Naive B cell (primary cell): ENCODE measurements at places on chromosomes 2 and 18. TPM values are rescaled to one million over a fixed set of nuclear protein-coding genes. Genes with fewer than 3 reads are reported as not detected.
A peak's percentile ranks its signal among the peaks of the same experiment; 100 is the strongest.

Gene PLGLB2
- not detected for polyA plus RNA-seq

Gene REG3G
- not detected for polyA plus RNA-seq

Gene CHRND
- not detected for polyA plus RNA-seq

Gene CIB4
- not detected for polyA plus RNA-seq

Gene CDK5R2
- polyA plus RNA-seq, result not detected

Gene HTR2B
- not detected for polyA plus RNA-seq

DNA sequence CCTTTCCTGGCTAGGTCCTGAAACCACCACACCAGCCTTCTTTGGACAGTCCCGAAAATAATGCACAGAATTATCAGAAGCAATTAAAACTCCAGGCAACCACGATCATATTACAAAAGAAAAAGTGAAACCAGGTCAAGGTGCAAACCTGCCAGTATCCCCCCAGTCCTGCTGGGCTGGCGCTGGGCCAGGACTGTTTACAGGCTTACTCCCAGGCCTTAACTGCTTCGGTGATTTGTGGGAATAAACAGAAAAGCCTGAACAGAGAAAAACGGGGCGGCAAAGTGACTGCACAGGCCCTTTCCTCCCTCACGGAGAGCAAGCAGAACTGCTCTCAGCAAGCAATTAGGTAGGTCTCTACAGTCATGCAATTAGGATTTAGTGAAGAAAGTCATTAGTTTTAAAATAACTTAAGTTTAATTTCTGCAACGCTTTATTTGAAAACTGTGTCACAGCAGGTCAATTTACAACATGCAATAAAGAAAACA is 1.3 kb downstream of the HDAC4 start:
- no peaks in the 10 kb centered on the region for H3K27me3 ChIP-seq
- no peak for DNase-seq
- H3K4me3 ChIP-seq, result peak overlapping the region; percentile 95
- peak overlapping the region; percentile 99 for H3K27ac ChIP-seq
- peaks cover 36% of the 10 kb centered on the region for H3K4me1 ChIP-seq

DNA sequence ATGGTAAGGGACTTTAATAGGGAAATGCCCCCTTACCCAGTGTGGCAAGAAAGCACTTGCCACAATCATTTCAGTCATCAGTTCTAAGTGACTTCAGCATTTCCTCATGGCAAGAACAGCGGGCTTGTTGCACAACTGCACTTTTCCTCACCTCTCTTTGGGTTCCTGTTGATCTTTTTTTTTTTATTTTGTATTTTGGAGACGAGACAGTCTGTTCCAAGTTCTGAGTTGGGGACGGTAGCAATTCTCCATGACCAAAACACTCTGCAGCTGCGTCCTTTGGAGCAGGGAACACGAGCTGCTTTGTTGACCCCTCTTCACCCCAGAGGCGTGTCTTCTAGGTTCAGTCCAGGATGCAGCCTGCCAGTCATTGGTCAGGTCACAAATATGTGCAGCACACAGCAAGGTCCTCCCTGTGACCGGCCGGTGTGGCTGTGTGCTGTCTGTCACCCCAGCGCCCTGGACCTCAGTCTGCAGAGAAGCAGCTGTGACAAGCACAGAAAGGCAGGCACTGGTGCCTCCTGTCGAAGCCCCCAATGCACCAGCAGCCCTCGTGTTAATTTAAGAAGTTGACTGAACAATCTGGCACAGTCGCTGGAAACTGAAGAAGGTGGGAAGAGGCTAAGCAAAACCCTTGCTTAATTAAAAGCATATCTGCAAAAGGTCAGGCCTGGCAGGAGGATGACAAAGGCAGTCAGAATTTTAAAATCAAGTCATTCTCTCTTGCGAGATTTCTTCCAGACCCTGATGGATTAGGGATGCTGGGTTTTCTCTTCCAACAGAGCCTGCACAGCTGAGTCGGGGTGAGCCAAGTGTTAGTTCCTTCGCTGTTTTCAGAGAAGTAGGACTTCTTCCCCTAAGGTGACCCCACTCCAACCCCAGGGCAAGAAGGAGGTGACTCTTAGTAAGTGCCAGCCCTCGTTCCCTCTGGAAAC is 96.7 kb upstream of the COPS8 start:
- H3K36me3 ChIP-seq, result no peaks in the 10 kb centered on the region
- no peak overlapping the region for H3K27ac ChIP-seq
- no peak overlapping the region for H3K4me3 ChIP-seq
- peaks cover 36% of the 10 kb centered on the region for H3K27me3 ChIP-seq

DNA sequence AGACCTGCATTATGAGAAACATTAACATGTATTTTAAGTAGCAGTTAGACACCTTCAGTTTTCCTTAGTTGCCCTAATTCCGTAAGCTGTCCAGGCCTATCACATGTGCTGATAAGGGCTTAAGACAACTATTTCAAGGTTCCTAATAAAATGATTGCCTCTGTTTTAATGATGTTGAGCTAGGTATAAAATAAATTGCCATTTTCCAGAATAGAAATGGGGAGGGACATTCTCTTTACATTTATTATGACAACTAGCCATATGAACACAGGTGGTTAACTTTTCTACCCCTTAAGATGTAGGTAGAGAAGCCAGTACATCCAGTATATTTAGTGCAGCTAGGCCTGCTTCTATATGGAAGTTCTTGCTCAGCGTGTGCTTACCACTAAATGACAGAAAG is 65.9 kb downstream of the SOCS6 start:
- peaks cover 6% of the 10 kb centered on the region for H3K27me3 ChIP-seq
- no peaks in the 10 kb centered on the region for H3K36me3 ChIP-seq
- DNase-seq, result no peak
- H3K27ac ChIP-seq, result no peak overlapping the region

DNA sequence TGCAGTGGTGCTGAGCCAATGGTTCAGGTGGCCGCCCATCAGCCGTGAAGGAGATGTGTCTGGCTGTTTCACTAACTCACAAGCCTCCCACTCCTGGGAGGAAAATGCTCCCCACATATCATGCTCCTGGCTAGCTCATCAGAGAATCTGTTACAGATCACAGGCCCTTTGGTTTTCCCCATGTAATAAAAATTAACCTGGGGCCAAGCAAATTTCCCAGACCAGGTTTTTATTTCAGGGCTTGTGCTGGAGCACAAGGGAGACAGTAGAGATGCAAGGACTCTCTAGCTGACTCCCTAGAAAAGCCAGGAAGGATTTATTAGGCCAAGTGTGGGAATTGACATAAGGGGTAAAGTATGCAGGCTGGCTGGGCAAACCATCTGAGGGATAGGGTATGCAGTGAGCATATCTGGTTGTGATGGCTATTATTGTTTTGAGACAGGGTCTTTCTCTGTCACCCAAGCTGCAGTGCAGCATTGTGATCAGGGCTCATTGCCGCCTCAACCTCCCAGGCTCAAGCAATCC is 40.6 kb upstream of the CCBE1 start:
- peaks cover 7% of the 10 kb centered on the region for H3K27me3 ChIP-seq
- no peak overlapping the region for H3K27ac ChIP-seq

DNA sequence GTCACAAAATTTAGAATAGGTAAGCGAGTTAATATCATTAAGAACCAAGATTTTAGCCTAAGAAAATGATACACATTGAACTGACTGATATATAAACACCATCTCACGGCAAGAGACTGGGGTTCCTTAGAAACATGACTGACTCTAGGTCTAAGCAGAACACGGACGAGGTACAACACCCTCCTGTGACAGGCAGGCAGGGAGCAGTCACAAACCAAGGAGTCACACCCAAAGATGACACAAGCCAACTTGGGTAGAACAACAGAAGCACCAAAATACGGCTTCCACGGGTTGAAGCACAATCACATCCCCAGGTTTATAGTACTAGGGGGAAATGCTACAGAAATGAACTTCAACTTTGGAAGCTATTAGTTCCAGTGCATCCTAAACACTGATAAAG is 24.3 kb downstream of the HDLBP start:
- peaks cover 37% of the 10 kb centered on the region for H3K4me1 ChIP-seq
- H3K36me3 ChIP-seq, result peaks cover 6% of the 10 kb centered on the region
- H3K4me3 ChIP-seq, result no peak overlapping the region
- no peak for DNase-seq
- no peaks in the 10 kb centered on the region for H3K27me3 ChIP-seq
- no peak overlapping the region for H3K27ac ChIP-seq

DNA sequence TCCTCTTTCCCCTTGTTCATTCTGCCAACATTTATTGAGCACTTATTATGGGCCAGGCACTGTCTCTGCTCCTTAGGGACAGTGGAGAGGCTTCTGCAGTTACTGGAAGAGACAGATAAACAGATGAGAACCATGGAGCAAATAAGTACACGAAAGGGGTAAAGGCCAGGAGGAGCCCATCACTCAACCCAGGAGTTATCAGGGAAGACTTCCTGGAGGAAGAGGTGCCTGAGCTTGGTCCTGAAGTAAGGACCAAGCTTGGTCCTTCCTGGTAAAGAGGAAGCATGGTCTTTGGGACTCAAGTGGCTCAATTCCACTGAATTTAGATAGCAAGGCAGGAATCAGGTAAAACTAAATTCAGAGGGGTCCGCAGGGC is 1.7 kb downstream of the ACTG2 start:
- H3K4me3 ChIP-seq, result no peak overlapping the region
- no peak overlapping the region for H3K27ac ChIP-seq
- peaks cover 4% of the 10 kb centered on the region for H3K4me1 ChIP-seq
- peaks cover 14% of the 10 kb centered on the region for H3K27me3 ChIP-seq
- no peaks in the 10 kb centered on the region for H3K36me3 ChIP-seq
- DNase-seq, result no peak

DNA sequence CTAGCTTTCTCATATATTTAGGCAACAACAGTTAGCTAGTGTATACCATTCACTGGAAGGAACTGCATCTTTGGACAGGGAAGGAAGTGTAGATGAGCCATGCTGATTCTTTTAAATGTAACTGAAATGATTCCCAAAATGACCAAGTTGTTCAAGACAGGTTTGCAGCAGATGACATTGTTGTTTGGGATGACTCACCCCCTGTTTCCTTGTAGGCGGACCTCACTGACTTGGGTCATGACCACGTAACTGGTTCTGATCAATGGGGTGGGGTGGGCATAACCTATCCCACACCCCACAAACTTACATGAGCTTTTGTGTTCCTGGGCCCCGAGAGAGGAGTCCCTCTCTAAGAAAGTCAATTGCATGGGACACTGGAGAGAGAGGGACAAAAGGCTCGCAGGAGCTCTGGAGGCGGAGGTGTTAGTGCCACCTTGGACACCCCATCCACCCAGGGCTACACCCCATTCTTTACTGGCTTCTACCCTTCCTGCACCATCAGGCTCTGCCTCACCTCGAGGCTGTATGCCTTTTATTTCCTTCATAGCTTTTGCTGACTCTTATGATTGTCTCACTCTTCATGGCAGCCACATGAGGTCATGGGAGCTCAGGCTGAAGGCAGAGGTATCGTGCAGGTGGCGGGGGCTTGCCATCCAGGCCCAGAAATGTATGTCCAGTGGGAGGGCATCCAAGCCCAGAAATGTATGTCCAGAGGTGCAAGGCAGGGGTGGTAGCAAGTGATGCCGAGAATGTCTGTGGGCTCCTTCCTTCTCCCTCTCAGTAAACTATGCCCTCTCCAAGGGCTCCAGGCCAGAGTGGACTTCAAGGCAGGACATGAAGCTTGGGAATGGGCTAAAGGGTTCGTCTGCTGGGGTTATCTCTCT is 108.0 kb downstream of the TWIST2 start:
- no peaks in the 10 kb centered on the region for H3K36me3 ChIP-seq
- H3K27ac ChIP-seq, result no peak overlapping the region
- no peaks in the 10 kb centered on the region for H3K4me1 ChIP-seq
- H3K27me3 ChIP-seq, result peaks cover 34% of the 10 kb centered on the region

DNA sequence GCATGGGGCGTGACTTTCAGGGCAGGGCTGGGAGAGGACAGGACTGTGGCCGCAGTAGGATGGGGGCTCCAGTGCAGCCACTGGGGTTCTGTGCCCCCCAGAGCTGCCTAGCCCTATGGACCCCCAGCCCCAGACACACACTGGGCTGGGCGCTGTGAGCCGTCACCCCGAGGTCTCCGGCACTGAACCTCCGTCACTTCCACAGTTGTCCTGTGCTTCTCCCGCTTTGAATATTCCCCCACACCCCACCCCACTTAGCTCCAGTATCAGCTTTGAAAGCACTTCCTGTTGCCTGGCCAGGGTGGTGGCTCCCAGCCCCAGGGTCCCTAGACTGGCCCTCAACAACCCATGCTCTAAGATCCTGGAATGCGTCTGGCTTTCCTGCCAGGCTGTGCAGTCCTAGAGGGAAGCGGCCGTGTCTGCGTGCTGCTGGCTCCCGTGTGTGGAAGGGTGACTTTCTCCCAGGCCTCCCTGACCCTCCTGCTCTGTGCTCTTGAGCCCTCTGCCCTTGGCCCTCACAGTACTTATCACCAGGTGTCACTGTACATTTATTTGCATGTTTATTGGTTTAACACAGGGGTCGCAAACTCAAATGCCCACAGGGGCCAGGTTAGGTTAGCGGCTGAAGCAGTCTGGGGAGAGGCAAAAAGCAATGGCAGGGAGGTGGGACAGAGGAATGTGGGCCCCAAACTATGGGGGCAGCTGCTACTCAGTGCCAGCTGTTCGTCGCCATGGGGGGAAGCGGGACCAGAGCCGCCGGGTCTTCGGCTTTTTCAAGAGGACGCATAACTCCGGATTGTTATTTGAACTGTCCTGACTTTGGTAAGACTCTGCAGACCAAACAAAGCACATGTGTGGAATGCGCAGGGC is 9.9 kb downstream of the OBSL1 start:
- no peak overlapping the region for H3K27ac ChIP-seq
- H3K27me3 ChIP-seq, result peaks cover 58% of the 10 kb centered on the region
- no peaks in the 10 kb centered on the region for H3K36me3 ChIP-seq
- no peak for DNase-seq

- no peaks in the 10 kb centered on the region for H3K4me1 ChIP-seq
- no peak overlapping the region for H3K4me3 ChIP-seq
- H3K27ac ChIP-seq, result no peak overlapping the region
- no peak for DNase-seq
- peaks cover 14% of the 10 kb centered on the region for H3K36me3 ChIP-seq
- no peaks in the 10 kb centered on the region for H3K27me3 ChIP-seq
Measured at GRCh38 chr2:241762933-241763369, 13.7 kb upstream of the GAL3ST2 start.

DNA sequence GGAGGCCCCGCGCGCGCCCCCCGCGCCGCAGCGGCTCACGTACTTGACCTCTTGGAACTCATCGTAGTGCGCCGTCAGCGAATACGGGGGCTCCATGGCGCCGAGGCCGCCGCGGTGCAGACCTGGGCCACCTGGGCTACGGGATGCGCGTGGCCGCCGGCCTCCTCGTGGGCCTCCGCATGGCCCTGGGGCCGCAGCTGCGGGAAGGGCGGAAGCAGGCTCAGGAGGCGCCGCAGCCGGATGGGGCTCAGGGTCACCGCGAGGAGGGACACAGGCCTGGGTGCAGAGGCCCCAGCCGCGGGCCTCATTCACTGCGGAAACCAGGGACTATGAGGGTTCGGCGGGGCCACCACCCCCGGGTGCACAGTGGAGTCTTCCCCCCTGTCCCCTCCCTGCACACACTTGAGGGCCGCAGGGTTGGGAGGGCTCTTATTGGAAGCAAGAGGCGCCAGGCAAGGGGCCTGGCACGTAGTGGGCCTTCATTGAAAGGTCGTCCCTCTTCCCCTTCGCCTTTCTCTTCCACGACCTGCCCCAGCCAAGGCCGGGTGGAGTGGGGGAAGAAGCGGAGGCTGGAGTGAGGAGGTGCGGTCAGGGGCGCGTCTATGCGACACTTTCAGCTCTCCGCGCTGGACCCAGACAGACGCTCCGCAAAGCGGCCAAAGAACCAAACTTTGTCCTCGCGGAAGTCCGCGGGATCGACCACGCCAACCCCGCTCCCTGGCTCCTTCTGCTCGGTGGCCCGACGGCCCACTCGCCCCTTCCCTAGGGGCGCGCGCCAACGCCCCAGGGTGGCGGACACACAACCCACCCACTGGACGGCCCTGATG is 863 bp downstream of the ECEL1 start:
- H3K4me1 ChIP-seq, result peaks cover 5% of the 10 kb centered on the region
- H3K27me3 ChIP-seq, result peaks cover 54% of the 10 kb centered on the region
- H3K27ac ChIP-seq, result no peak overlapping the region
- no peak for DNase-seq
